ENCODE measurements at places on chromosomes 3 and 15. TPM values are rescaled to one million over a fixed set of nuclear protein-coding genes. Genes with fewer than 3 reads are reported as not detected.

DNA sequence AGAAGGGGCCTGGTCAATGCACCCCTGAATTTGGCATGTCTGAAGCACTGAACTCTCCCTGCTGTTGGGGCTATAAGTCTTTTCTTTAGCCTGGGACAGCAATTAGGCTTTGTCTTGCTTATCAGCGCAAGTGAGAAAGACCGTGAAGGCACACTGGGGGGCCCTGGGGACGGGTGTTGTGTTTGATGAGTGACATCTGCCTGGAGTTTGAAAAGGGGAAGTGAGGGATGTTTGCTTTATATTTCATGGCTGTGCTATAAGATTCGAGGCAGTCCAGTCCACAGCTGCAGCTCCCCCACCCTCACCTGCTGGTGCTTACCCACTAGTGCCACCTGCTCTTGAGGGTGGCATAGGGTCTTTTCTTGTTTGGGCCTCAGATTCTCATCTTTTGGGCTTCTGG is 44.8 kb downstream of the CEMIP start:
- no peak for DNase-seq

- no peak for DNase-seq
Observed at GRCh38 chr3:61417352-61417751, 144.0 kb upstream of the PTPRG start.

- DNase-seq: peak; percentile 54
Observed at GRCh38 chr15:82081914-82082762, 36.3 kb upstream of the MEX3B start.

TMEM158 gene
- 18.5 TPM for total RNA-seq

ANAPC13 gene
- 28.8 TPM for total RNA-seq

DNA sequence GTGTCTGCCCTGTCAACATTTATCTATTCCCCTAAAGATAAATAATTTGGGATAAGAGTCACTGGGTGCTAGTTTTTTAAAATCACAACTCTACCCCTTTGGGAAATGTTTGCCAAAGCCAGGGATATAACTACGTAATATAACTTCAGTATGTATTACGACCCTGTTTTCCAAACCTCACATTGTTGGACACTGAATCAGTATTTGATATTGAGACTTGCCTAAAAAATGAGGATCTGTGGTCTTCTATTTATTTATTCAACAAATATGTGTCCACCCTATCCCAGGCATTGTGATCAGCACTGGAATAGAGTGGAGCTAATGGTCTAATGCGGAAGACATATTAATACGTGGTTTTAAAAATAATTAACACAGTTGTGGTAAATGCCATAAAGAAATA is 4.5 kb upstream of the MGA start:
- DNase-seq: no peak

ILDR1 gene
- 2.3 TPM for total RNA-seq

PLSCR5 gene
- not detected for total RNA-seq

DNA sequence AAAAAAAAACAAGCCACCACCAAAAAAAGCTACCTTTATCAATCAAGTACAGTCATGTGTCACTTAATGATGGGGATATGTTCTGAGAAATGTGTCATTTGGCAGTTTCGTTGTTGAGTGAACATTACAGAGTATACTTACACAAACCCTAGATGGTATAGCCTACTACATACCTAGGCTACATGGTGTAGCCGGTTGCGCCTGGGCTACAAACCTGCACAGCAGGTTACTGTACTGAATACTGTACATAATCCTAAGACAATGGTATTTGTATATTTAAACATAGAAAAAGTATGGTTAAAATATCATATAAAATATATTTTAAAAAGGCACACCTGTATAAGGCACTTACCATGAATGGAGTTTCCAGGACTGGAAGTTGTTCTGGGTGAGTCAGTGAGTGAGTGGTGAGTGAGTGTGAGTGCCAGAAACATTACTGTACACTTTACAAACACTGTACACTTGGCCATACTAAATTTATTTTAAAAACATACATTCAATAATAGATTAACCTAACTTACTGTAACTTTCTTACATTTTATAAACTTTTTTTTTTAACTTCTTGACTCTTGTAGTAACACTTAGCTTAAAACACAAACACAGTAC is 25.9 kb upstream of the JMJD7 start:
- no peak for DNase-seq

- no peak for DNase-seq
Observed at GRCh38 chr3:171548917-171549316, 88.7 kb upstream of the TNIK start.

LRRN1 gene
- total RNA-seq: 121 TPM

DNA sequence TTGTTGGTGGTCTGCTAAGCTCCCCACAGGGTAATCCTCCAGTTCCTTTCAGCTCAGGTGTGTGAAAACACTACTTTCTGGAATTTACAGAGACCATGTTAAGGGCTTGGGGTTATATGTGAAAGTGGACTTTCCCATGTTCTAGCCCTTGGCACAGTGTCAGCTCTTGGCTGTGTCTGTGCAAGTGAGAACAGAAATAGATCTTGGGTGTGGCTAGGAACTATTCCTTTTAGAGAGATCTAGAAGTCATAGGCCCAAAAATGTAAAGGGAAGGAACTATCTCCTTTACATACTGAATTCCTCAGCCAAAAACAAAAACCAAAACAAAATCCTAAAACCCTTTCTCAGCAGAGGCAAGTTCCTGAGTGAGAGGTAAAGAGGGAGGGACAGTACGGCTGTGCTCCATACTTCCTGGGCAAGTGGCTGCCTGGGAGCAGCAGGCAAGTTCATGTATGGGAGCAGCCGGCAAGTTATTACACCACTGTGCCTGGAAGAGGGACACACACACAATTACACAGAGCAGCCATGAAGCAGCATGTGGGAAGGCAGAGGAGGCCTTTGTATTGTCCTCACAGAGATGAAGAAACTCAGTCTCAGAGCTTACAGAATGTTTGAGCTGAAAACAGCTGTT is 19.9 kb upstream of the C3orf62 start:
- DNase-seq: no peak

GOLGA6A gene
- 6.0 TPM for total RNA-seq

GRCh38 chr15:32690941-32691688 is 26.7 kb upstream of the GREM1 start:
- DNase-seq: no peak

GRCh38 chr15:75830910-75831805 is 12.1 kb upstream of the UBE2Q2 start:
- DNase-seq: no peak

DNA sequence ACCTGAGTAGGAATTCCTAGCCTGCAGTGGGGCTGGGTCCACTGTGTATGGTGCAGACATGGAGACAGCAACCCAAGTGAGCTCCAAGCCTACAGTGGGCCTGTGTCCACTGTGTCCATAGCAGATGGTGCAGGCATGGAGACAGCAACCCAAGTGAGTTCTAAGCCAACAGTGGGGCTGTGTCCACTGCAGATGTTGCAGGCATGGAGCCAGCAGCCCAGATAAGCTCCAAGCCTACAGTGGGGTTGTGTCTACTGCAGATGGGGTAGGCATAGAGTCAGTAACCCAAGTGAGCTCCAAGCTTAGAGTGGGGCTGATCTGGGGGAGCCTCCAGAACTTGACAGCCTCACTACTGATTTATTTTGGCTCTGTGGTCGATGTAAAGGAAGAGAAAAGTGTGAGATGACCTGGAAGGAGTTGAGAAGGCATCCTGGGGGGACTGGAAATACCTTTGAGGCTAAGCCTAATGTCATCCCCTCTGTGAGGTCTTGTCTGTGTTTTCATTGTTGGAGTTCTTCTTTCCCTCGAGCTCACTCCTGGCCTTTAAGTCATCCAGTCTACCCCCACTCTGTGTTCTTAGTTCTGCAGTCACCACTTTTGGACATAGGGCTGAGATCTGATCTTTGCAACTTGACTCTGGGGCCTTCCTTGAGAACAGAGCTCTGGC is 22.4 kb upstream of the IL16 start:
- DNase-seq: no peak

Data from WTC11 (cell line).